Dermis microvascular lymphatic vessel endothelial cell (primary cell): ENCODE measurements at places on chromosomes 5 and 9. TPM values are rescaled to one million over a fixed set of nuclear protein-coding genes. Genes with fewer than 3 reads are reported as not detected.

The SLC2A6 gene
- 19.7 and 24.4 TPM in 2 replicates for total RNA-seq

The CYSTM1 gene
- 11.3 and 16.3 TPM in 2 replicates for total RNA-seq

The SPARC gene
- 509 and 525 TPM in 2 replicates for total RNA-seq

The SHISAL2B gene
- not detected in 2 replicates for total RNA-seq

The OLFML2A gene
- total RNA-seq, result 1.9 and 2.3 TPM in 2 replicates

The NXNL2 gene
- total RNA-seq, result 0.13 TPM in 2 replicates

The C5orf52 gene
- not detected in 2 replicates for total RNA-seq

The TAF9 gene
- 63.3 and 78.7 TPM in 2 replicates for total RNA-seq

The EMB gene
- under 0.01 TPM in 2 replicates for total RNA-seq

The IPO11 gene
- 90.1 and 98.2 TPM in 2 replicates for total RNA-seq

DNA sequence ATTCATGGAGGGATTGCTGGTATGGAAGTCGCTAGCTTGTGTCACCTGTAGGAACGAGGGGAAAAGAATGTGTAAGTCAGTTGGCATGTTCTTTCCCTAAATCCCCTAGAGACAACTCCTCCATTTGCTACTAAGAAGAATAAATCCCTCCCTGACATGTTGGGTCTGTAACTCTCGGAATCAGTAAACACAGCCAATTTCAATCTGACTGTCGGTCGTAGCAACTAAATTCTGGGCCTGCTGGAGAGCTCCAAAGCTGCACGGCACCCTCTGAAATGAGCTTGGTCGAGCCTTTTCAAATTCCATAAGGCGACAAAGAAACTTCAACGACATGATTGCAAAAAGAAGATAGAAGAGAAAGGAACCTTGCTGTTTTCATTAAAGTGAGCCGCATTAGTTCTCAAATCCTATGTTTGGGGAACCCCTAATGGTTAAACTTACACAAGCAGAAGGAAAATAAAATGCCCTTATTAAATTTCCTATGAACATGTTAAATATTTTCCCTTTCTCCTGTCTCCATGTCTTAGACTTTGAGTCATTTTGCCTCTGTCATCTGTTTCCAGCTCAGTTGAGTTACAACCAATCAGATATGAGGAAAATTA is 735.8 kb upstream of the WWC1 start:
- no peak for DNase-seq

GRCh38 chr9:7606591-7606990 is 193.0 kb downstream of the DMAC1 start:
- DNase-seq, result no peak

- no peak for DNase-seq
These were observed 60.8 kb downstream of the HINT1 start for GRCh38 chr5:131104169-131104808.

- DNase-seq, result no peak
These were observed 34.8 kb downstream of the THBS4 start for GRCh38 chr5:80069918-80070318.

DNA sequence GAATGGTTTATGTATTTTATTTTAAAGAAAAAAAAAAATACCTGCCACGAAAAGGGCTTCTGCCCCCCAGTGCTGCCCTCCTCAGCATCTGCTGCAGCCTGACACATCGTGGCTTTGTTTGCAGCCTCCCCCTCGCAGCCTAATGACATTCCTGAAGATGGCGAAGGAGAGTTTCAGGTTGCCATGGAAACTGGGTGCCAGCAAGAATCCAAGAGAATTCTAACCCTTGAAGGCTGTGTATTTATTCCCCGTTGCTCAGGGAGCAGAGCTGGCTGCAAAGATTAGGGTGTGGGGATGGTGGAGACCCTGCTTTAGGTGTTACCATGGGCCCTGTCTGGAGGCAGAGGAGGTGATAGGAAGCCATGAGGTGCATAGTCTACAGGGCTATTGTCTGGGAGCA is 126.6 kb downstream of the NSG2 start:
- no peak for DNase-seq

DNA sequence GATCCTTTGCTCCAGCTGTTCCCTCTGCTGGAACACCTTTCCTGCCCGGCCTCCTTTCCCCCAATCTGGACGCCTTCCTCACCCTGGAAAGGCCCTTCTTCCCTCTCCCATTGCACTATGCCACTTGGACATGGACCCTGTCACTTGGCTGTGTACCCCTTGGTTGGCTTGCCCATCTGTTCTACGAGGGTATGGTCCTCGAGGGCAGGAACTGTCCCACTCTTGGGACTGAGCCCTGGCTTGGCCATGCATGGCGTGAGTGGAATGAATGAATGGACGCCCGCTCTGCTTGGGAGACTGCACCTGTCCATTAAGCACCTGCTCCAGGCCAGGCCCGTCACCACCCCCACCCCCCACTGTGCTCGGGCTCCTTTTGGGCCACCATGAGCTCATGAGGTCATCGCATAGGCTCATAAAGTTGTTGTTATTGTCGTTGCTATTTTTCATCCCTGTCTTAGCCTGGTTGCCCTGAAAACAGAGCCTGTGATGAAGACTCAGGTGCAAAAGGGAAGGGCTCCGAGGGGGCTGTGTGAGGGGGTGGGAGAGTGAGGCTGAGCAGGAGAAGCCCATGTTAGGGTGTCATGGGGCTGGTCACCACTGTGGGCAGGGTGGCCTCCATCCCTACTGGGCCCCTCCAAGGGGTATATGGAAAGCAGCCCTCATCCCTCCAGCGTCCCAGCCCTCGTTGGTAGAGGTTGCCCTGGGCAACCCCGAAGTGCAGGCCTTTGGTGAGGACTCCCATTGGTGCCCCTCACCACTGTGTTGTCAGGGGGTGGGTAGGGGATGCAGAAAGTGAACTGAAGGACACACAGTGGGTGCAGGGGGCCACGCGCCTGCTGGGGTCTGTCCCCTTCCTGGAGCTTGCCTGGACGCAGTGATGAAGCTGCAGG is 57.2 kb upstream of the IER5L start:
- no peak for DNase-seq

DNA sequence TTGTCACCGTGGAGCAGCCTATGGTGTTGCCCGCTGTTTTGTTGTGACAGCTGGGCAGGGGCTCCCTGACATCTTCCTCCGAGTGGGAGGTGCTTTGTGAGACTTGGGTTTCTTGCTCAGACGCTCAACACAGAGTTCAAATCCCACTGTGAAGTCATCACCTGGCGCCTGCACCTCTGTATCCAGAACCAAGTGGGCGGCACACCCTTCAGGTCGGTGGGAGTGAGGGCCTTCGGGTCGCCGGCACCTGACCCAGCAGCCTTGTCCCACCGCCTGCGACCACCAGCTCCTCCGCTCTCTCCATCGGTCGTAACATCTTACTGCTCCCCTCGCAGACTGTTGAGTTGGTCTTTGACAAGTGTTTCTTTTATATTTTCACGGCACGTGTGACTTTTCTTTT is 37.6 kb upstream of the EXOC3 start:
- DNase-seq, result no peak

DNA sequence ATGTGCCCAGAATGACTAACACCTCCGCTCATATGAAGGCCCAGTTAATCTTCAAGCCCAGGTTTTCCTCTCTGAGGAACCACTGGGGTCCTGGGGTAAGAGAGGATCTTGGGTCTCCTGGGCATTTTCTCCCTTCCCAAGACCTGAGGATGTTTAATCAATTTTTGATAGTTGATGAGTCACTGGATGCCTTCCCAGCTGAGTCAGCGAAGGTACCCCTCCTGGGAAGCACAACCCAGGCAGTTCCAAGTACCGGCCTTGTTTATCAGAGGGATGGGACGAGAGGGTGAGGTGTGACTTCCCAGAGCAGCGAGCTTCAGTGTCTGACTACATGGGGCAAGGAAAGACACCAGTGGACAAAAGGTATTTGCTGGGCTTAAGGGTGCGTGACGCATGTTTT is 119.6 kb upstream of the IL12B start:
- no peak for DNase-seq

- no peak for DNase-seq
These were observed 106.4 kb upstream of the SLC12A2 start for GRCh38 chr5:127976991-127977717.

- DNase-seq, result no peak
These were observed 387.7 kb upstream of the CLINT1 start for GRCh38 chr5:158246661-158247060.

GRCh38 chr5:9619331-9620092 is 10.6 kb downstream of the TAS2R1 start:
- no peak for DNase-seq

- no peak for DNase-seq
These were observed 21.7 kb downstream of the FAT2 start for GRCh38 chr5:151569132-151570046.

- no peak for DNase-seq
These were observed 481.1 kb upstream of the ZNF608 start for GRCh38 chr5:125227333-125228095.

DNA sequence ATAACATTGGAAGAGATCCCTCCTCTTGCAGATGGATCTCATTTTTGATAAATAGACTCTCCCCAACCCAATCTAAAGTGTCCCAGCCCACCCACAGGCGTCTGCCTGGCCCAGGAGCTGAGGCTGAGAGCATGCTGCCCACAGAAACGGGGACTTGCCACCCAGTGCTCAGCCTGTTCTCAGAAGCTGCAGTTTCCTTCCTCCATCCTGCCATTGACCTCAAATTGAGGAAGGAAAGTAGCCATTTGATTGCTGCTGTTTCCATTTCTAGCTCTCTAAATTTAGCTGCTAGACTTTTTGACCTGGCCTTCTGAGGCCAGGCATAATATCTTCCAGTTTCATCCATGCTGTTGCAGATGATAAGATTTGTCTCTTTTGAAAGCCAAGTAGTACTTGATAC is 31.1 kb upstream of the FRMD3 start:
- DNase-seq, result no peak

DNA sequence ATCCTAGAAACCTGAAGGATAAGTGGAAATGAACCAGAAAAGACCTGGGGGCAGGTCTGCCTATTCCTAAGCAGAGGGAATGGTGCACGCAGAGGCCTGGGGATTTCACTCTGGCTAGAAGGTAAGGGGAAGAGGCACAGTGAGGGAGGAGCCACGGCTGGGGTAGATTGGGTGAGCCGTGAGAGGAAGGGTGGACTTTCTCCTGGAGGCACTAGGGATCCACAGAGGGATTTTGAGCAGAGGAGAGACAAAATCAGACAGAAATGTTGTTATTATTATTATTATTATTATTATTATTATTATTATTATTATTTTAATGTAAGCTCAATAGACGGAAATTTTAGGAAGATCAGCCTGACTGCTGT is 3.0 kb upstream of the ADGRD2 start:
- DNase-seq, result no peak

- DNase-seq, result no peak
These were observed 203.0 kb downstream of the MED10 start for GRCh38 chr5:6175172-6175854.

- no peak for DNase-seq
These were observed 67.9 kb upstream of the ZNF462 start for GRCh38 chr9:106795031-106795430.

DNA sequence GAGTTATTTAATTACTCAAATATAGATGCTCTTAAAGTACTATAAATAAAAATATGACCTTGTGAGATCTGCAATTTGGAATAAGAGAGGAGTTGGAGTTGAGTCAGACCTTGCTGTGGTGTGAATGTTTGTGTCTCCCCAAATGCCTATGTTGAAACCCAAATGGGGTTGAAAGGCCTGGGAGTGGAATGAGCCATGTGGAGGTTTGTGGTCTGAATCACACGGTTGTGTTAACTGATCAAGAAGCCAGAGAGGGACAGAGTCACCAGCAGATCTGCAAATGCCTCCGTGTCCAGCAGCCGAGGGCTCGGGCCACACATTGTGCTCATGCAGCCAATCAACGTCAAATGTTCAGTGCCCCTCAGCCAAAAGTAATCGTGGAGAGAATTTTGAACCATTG is 404.4 kb downstream of the ICE1 start:
- DNase-seq, result no peak

DNA sequence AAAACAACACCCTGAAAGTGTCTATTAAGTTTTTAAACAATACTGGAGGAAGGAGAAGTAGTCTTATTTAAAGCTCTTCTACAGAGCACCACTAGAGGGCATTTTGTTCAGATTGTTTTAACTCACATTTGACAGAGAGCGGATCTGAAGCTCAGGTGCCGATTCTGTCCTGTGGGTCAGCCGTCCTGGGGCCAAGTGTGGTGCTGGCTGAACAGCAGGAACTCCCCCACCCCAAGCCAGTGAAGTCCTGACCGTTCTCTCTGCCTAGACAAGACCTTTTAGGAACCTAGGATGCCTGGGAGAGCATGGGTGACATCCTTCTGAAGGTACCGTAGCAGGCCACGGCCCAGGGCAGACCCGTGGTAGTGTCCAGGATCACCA is 3.9 kb downstream of the EXOC3 start:
- DNase-seq, result peak; percentile 48

DNA sequence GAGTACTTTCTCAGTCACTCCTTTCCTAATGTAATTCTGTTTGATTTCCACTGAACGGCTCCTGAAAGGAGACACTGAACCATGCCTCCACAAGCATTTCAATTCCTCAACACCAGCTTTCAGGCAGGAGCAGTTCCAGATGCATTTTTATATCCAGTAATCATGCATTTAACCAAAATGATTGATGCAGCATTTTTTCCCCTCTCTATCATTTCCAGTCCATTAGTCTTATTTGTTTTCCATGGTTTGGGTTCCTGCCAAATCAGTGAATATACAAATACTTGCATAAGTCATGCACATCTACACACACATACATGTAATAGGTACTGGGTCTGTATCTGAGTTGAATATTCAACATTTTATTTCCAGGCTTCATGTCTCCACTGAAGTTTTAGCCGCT is 122.7 kb downstream of the GRIA1 start:
- no peak for DNase-seq

DNA sequence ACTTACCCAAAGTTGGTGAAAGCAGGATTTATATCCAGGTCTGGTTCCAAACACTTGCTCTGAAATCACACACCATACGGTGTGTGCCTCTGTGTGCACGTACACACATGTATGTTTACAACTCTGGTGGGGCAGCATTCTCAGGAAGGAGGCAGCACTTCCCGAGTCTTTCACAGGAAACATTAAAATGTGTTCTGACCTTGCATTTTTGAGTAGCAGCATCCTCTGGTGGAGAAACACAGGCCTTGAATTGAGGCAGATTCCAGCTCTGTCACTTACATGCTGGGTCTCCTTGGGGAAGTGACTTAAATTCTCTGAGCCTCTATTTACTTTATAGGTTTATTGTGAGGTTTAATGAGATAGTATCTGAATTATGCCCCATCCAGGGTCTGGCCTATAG is 126.4 kb downstream of the RGS3 start:
- peak; percentile 83 for DNase-seq

DNA sequence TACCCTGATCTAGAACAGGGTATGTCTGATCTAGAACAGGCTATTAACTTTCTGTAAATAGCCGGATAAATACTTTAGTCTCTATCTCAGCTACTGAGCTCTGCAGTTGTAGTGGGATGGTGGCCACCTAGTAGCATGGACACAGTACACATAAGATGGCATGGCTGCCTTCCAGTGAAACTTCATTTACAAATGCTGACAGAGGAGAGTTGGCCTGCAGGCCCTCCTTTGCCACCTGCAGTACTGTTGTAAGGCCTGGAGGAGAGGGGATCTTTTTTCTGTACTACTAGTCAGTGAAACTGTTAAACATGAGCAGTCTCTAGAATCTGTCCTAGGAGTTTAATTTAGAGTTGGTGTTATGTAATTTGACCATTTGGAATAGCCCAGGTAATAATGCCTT is 86.0 kb downstream of the TRIO start:
- no peak for DNase-seq
